ENCODE measurements at places on chromosomes 16 and 17.
A peak's percentile ranks its signal among the peaks of the same experiment; 100 is the strongest.

- no peak for DNase-seq
These were observed 20.0 kb upstream of the WFIKKN1 start for GRCh38 chr16:610513-611381.

GRCh38 chr17:46774108-46774737 lies 44.3 kb downstream of the WNT3 start:
- no peak for DNase-seq

- no peak for DNase-seq
These were observed 50.6 kb downstream of the RNF112 start for GRCh38 chr17:19461681-19462080.

DNA sequence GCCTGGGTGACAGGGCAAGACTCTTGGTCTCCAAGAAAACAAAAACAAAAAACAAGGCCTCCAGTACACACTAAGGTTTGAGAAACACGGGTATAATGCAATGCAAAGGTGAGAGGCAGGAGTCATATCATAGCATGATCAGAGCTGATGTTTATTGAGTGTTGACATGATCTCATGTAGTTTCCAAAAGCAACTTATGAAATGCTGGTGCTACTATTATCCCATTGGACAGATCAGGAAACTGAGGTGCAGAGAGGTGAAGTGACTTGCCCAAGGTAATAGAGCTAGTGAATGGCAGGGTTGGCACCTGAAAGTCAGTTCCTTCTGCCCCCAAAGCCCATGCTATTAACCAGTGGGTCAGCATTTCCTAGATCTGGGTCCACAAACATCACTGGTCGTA lies 3.1 kb upstream of the NPIPB7 start:
- DNase-seq = no peak

DNA sequence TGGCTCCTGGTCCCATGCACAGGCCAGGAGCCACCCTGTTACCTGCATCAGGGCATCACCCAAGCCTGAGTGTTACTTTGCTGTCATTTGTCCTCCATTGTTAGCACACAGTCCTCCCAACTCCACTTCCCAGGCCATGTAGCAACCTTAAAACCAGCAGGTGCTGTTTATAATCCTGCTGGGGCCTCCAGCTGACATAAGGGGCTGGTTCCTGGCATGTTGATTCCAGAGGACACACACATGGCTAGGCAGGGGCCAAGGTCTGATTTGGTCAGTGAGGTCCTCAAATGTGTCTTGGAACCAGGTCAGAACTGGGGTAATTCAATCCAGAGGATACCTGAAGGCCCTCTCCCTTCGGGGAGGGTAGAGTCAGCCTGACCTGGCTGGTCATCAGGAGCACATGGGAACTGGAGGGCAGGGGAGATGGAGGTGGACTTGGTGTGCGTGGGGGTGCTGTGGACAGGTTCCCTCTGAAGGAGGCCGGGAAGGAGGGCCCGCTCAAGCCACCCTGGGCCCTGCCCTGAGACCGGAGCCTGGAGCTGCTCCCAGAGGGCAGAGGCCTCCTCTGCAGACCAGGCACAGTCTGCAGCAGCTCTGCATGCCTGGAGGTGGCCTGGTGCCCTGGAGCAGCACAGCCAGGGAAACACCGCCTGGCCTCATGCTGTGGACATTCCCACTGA lies 6.6 kb downstream of the ADORA2B start:
- no peak for DNase-seq

DNA sequence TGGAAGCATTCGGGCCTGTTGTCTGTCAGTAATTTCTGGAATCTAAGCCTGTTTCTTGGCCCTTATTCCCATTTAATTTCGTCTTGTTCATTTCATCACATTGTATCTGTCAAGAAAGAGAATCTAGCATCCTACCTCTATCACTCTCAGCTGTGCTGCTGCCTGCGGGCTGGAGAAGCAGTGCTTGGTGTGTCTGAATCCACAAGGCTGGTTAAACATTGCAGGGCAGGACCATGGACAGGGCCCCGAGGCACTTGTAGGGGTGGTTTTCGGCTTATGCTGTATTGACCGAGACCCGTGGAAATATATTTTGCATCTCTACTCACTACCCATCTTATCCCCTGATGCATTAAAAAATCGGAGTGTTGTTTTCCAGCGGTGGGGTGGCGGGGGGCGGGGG lies 3.1 kb downstream of the RAB11FIP4 start:
- peak; percentile 4 for DNase-seq

GRCh38 chr17:73899839-73900238 lies 255.6 kb upstream of the SDK2 start:
- no peak for DNase-seq

- DNase-seq = no peak
These were observed 14.6 kb downstream of the SMTNL2 start for GRCh38 chr17:4598776-4599504.

DNA sequence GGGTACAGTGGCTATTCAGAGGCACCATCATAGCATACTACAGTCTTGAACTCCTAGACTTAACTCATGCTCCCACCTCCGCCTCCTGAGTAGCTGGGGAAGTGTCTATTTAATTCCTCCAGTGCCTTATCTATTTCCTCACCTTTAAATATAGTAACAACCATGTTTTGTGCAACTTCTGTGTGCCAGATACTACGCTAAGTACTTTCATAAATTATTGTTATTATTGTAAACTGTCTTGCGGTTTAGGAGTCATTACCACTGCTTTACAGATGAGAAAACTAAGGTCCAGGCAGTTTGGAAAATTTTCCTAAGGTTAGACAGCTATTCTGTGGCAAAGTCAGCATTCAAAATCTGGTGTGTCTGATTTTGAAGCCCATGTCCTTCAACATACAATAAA lies 359.1 kb upstream of the XYLT1 start:
- no peak for DNase-seq

DNA sequence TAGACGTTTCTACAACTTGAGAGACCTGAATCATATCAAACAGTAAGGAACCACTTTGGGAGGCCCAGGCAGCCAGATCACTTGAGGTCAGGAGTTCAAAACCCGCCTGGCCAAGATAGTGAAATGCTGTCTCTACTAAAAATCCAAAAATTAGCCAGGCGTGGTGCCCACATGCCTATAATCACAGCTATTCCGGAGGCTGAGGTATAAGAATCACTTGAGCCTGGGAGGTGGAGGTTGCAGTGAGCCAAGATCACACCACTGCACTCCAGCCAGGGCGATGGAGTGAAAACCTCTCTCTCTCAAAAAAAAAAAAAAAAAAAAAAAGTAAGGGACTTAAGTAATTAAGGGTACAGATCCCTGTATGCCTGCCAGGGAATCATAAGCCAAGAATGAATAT lies 103.4 kb upstream of the NUDT7 start:
- DNase-seq = no peak

GRCh38 chr16:81279392-81279791 lies 35.4 kb upstream of the GAN start:
- no peak for DNase-seq

DNA sequence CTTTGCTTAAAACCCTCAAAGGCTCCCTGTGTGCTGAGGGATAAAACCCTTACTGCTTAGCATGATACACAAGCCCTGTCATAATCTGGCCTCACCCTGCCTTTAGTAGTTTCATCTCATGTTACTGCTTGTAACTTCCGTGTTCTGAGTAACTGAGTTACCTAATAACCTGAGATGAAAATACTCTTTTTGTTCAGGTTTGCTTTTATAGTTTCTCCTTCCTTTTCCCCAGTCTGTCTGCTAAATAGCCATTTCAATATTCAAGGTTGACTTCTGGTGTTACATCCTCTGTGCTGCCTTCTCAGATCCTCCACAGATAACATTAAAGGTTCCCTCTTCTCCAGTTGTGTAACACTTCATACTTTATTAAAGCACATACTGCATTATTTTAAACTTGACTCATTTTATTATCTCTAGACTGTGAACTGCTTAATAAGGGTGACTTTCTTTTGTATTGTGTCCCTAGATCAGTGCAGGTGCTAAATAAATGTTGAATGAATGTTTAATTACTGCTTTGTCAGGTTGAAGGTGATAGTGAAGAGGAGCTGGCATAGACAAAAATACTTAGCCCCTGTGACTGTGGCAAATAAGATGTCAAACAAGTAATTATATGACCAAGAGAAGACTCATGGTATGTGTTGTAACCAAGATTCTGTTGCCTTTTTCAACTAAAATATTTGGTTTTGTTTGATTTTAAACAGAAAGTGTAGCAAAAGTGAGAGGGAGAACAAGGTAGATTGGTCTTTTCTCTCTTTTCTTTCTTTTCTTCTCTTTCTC lies 47.8 kb downstream of the NFAT5 start:
- DNase-seq = no peak

GRCh38 chr17:77190576-77190975 lies 49.8 kb downstream of the SEC14L1 start:
- no peak for DNase-seq

GRCh38 chr16:61045931-61046330 lies 990.3 kb downstream of the CDH8 start:
- no peak for DNase-seq

GRCh38 chr16:84334482-84334881 lies 33.9 kb upstream of the ATP2C2 start:
- no peak for DNase-seq

- no peak for DNase-seq
These were observed 7.2 kb upstream of the MRTFB start for GRCh38 chr16:14063618-14064581.

DNA sequence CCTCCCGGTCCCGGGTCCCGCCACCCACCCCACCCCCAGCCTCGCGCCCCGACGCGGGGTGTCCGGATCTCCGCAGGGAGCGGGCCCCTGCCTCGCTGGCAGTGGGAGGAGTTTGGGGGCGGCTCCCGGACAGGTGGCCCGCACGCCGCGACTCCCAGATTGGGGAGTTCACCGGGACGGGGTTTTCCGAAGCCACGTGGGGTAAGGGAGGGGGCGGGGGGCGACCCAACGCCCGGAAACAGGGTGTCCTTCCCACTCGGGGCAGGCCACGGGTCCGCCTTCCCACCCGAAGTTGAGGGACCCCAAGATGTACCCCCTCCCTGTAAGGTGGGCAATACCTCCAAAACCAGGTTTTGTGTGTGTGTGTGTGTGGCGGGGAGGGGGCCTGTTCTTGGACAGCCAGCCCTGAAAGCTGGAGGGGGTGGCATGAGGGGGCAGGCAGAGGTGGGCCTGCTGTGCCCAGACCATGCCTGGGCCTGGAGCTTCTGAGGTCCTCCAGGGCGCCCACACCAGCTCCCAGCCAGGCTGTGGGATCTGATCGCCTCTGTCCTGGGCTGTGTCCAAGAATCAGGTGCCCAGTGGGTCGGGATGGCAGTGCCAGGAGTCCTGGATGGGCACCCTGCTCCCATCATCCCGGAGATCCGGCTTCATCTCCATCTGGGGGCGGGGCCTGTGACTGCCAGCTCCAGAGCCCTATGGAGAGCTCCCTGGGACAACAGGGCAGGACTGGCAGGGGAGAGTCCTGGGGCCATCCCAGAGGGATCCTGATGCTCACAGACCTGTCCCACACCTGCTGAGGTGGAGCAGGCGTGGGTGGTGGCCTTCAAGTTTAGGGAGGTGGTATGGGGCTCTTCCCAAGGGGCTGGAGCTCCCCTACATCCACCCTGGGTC lies 767 bp downstream of the SYNGR2 start:
- DNase-seq = no peak

GRCh38 chr16:27723711-27724481 lies 174.0 kb downstream of the KATNIP start:
- no peak for DNase-seq

DNA sequence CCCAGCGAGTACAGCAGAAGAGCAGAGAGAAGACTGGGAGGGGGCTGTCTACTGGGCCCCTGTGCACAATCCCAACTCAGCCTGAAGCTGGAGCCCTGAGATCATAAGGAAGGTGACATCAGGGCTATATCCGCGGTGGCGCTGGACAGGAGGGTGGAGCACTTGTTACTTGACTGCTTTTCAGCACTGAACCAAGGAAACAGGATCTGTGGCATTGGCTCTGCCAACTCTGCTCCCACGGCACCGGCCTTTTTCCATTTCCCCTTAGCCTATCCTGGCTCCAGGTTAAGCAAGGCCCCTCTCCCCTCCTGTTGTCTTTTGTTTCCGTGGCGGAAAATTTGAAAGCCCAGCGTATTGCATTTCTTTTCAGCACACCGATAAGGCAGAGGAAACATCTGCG lies 125.0 kb upstream of the IRX3 start:
- DNase-seq = no peak

DNA sequence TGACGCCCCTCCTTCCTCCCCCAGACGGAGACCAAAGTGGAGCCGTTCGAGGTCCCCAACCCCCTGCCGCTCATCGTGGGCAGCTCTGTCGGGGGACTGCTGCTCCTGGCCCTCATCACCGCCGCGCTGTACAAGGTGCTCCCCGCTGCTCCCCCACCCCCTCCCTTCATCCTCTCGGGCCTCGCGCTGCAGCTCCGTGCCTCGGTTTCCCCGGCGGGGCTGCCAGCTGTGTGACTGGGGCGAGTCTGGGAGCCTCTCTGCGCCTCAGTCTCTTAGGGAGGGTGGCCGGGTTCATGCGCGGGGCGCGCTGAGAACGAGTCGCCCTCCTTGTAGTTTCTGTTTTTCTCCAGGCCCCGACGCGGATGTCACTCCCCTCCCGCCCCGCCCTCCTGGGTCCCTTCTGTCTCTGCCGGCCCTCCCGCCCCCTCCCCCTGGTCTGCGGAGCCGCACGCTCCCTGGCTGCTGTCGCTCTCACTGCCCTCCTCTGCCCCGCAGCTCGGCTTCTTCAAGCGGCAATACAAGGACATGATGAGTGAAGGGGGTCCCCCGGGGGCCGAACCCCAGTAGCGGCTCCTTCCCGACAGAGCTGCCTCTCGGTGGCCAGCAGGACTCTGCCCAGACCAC lies 23.7 kb upstream of the ITGAX start:
- DNase-seq = no peak

GRCh38 chr17:81121841-81122733 lies 43.2 kb upstream of the PVALEF start:
- no peak for DNase-seq

GRCh38 chr16:48182979-48183537 lies 27.3 kb upstream of the ABCC12 start:
- DNase-seq = no peak

GRCh38 chr16:3821184-3821583 lies 59.3 kb downstream of the CREBBP start:
- no peak for DNase-seq

- DNase-seq = no peak
These were observed 70.8 kb downstream of the GOSR1 start for GRCh38 chr17:30547778-30548573.

DNA sequence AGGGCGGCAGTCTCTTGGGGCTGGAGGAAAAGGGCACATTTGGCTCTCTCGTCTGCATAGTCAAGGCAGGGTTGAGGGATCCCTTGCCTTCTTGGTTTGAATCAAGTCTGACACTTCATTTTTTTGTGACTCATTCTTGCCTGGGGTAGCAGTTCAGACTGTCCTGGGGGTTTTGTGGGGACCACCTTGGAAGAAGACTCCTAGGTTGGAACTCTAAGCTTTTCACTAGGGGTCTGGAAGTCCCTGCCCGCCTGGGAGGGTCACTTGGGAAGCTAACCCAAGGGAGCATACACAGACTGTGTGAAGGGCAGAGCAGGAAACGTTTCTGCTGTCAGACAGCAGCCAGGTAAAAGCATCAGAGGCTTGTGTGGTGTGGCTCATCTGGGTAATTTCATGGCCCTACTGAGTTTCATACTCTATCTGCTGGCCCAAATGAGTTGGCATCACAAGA lies 11.3 kb downstream of the YPEL2 start:
- no peak for DNase-seq

GRCh38 chr17:75806822-75807500 lies 22.4 kb downstream of the UNK start:
- DNase-seq = no peak

- no peak for DNase-seq
These were observed 78.4 kb downstream of the CNGB1 start for GRCh38 chr16:57892447-57893096.

Data from BJ (cell line).